SJSA1 (cell line): ENCODE measurements at places on chromosomes 13 and 19. TPM values are rescaled to one million over a fixed set of nuclear protein-coding genes. Genes with fewer than 3 reads are reported as not detected.

The FPR2 gene
- total RNA-seq: not detected in 2 replicates

The PSG6 gene
- not detected in 2 replicates for total RNA-seq

The ATP4A gene
- total RNA-seq: not detected in 2 replicates

The IQCN gene
- total RNA-seq: 0.13 and 0.22 TPM in 2 replicates

The EPSTI1 gene
- 10.2 and 21.3 TPM in 2 replicates for total RNA-seq

The ITGBL1 gene
- 63.3 and 100 TPM in 2 replicates for total RNA-seq

The SAMD1 gene
- 64.1 and 130 TPM in 2 replicates for total RNA-seq

DNA sequence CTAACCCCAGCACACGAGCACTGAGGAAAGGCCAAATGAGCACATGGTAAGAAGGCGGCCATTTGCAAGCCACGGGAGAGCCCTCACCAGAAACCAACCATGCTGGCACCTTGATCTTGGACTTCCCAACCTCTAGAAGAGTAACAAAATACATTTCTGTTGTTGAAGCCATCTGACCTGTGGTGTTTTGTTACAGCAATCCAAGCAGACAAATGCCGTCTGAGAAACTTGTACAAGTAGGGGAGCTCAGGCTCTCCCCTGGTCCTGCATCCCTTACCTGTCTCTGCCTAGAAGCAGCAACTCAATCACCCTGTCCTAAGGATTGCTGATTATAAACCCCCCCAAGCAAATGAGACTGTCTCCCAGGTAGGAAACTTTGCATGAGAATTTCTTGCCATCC lies 255.0 kb upstream of the MAB21L1 start:
- no peak overlapping the region for H3K4me3 ChIP-seq
- H3K36me3 ChIP-seq: no peaks in the 10 kb centered on the region
- H3K27ac ChIP-seq: no peak overlapping the region
- no peaks in the 10 kb centered on the region for H3K27me3 ChIP-seq
- no peaks in the 10 kb centered on the region for H3K4me1 ChIP-seq
- no peak for DNase-seq

- peaks cover 24% of the 10 kb centered on the region for H3K4me1 ChIP-seq
- H3K27ac ChIP-seq: no peak overlapping the region
- no peaks in the 10 kb centered on the region for H3K36me3 ChIP-seq
- H3K4me3 ChIP-seq: no peak overlapping the region
- no peaks in the 10 kb centered on the region for H3K27me3 ChIP-seq
Observed at GRCh38 chr13:28528848-28529247, 33.9 kb upstream of the FLT1 start.

DNA sequence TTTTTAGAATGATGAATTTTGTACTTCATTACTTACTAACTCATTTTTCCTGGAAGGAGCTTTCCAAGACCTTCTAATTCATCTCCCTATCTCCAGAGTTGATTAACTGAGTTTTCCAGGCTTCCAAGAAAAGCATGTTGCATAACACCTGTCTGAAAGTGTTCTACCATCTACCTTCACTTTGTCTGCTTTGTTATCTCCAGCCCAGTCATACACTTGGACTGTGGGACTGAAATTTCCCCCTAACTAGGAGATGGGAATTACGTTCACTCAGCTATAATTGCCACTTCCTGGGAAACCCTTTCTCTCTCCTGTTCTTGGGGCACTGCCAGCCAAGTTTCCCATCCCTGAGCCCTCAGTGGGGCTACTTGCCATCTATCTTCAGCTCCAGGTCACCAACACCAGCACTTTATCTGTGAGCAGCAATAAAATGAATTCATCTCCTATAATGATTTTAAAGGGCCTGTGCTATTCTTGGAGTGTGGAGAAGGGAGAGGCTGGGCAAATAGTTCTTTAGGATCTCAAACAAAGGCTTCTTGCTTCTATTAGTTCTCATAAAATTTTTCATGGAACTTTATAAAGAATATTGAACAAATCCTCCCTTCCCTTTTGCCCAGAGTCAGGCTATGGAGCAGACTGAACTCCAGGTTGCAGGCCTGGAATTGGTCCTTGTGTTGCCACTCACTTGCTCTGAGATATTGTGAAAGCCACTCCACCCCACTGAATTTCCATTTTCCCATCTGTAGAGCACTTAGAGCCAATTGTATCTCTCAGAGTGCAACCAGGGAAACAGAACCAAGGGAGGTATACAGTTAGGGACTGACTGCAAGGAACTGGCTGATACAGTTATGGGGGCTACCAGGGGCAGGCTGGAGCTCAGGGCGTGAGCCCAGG lies 17.8 kb upstream of the ATP12A start:
- no peaks in the 10 kb centered on the region for H3K4me1 ChIP-seq
- H3K36me3 ChIP-seq: no peaks in the 10 kb centered on the region
- H3K27ac ChIP-seq: no peak overlapping the region
- no peak overlapping the region for H3K4me3 ChIP-seq
- DNase-seq: no peak

GRCh38 chr13:34294483-34295129 lies 476.7 kb downstream of the RFC3 start:
- H3K27me3 ChIP-seq: no peaks in the 10 kb centered on the region
- H3K4me3 ChIP-seq: no peak overlapping the region
- H3K27ac ChIP-seq: no peak overlapping the region
- H3K36me3 ChIP-seq: no peaks in the 10 kb centered on the region

DNA sequence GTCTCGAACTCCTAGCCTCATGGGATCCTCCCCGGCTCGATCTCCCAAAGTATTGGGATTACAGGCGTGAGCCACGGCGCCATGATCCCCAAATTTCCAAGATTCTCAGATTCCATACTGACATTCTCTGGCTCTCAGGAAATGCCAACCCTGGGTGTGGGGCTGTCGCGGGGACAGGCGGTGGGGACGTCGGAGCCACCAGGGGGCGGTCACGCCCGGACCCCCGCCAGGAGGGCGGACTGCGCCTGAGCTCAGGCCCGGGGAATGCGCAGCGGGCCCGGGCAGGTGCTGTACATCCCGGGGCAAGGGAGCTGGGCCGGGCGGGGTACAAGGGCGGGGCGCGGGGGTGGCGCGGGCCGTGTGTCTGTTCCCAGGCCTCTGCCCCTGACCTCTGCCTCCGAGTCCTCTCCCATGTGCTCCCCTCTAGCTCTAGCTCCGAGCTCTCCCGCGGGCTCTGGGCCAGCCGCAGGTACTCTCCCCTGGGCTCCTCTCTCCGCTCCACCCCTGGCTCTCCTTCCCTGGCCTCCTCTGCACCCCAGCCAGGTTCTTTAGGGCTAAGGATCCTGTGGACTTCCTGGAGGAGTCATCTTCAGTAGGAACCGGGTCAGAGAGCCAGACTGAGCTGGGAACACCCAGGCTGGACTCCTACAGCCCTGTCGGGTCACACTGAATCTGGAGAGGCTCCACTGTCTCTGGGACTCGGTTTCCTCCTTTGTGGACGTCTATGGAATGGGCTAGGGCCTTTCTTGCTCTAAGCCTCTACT lies 2.4 kb downstream of the PPP1R13L start:
- H3K4me3 ChIP-seq: no peak overlapping the region
- no peaks in the 10 kb centered on the region for H3K27me3 ChIP-seq
- H3K36me3 ChIP-seq: peaks cover 2% of the 10 kb centered on the region; the same call in 1 of the 2 replicates
- peaks cover 27% of the 10 kb centered on the region for H3K4me1 ChIP-seq

DNA sequence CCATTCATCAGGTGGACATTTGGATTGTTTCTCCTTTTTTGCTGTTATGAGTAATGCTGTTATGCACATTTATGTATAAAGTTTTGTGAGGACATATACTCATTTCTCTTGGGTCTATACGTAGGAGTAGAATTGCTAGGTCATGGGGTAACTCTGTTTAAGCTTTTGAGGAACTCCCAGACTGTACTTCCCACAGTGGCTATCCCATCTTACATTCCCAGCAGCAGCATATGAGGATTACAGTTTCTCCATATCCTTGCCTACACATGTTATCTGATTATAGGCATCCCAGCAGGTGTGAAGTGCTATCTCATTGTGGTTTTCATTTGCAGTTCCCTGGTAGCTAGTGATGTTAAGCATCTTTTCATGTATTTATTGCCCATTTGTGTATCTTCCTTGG lies 5.9 kb downstream of the ZSCAN22 start:
- H3K4me3 ChIP-seq: no peak overlapping the region
- H3K4me1 ChIP-seq: peaks cover 7% of the 10 kb centered on the region
- DNase-seq: no peak
- H3K36me3 ChIP-seq: peaks cover 18% of the 10 kb centered on the region

GRCh38 chr19:16457195-16457953 lies 14.4 kb downstream of the EPS15L1 start:
- H3K4me3 ChIP-seq: no peak overlapping the region

GRCh38 chr13:101838323-101838722 lies 385.8 kb downstream of the ITGBL1 start:
- no peak overlapping the region for H3K4me3 ChIP-seq
- DNase-seq: no peak
- no peak overlapping the region for H3K27ac ChIP-seq
- no peaks in the 10 kb centered on the region for H3K4me1 ChIP-seq
- H3K36me3 ChIP-seq: no peaks in the 10 kb centered on the region
- 0 out of 2 replicates have a peak, but pooled peaks cover 8% of the 10 kb centered on the region for H3K27me3 ChIP-seq

- H3K4me3 ChIP-seq: peak overlapping the region; percentile 36
- peaks cover 30% of the 10 kb centered on the region for H3K36me3 ChIP-seq
- H3K4me1 ChIP-seq: peaks cover 40% of the 10 kb centered on the region
- no peaks in the 10 kb centered on the region for H3K27me3 ChIP-seq
Observed at GRCh38 chr19:17079710-17080439, 4.3 kb downstream of the MYO9B start.

GRCh38 chr13:24675806-24676570 lies 4.2 kb upstream of the ATP12A start:
- no peak overlapping the region for H3K27ac ChIP-seq
- no peak overlapping the region for H3K4me3 ChIP-seq
- no peak for DNase-seq

DNA sequence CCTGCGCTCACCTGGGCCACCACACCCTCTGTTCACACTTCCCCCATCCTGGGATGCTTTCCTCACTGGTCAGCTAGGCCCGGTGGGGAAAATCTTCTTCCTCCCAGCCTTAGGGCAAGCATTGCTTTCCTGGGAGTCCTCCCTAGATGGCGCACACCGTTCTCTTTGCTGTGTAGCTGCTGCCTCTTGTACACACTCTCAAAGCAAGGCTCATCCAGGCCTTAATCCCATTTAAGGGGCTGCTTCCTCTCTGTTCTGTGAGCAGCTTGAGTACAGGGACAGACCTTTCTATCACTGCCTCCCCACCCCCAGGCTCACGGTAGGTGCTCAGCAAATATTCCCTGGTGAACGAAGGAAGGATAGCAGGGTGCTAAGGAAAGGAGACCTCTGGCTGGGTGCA lies 11.1 kb downstream of the SLC7A10 start:
- no peaks in the 10 kb centered on the region for H3K4me1 ChIP-seq
- no peak for DNase-seq
- H3K36me3 ChIP-seq: no peaks in the 10 kb centered on the region

- no peak overlapping the region for H3K27ac ChIP-seq
- no peak overlapping the region for H3K4me3 ChIP-seq
- DNase-seq: no peak
- no peaks in the 10 kb centered on the region for H3K36me3 ChIP-seq
Observed at GRCh38 chr13:50459658-50460057, 383.8 kb downstream of the DLEU7 start.

GRCh38 chr19:10552510-10553053 lies 8.9 kb downstream of the ATG4D start:
- H3K27ac ChIP-seq: no peak overlapping the region
- no peaks in the 10 kb centered on the region for H3K27me3 ChIP-seq
- H3K4me1 ChIP-seq: no peaks in the 10 kb centered on the region

GRCh38 chr19:48415395-48415794 lies 21.9 kb downstream of the GRIN2D start:
- no peak overlapping the region for H3K27ac ChIP-seq
- H3K4me1 ChIP-seq: peaks cover 3% of the 10 kb centered on the region; the same call in 1 of the 2 replicates
- H3K4me3 ChIP-seq: no peak overlapping the region
- no peak for DNase-seq
- no peaks in the 10 kb centered on the region for H3K36me3 ChIP-seq

DNA sequence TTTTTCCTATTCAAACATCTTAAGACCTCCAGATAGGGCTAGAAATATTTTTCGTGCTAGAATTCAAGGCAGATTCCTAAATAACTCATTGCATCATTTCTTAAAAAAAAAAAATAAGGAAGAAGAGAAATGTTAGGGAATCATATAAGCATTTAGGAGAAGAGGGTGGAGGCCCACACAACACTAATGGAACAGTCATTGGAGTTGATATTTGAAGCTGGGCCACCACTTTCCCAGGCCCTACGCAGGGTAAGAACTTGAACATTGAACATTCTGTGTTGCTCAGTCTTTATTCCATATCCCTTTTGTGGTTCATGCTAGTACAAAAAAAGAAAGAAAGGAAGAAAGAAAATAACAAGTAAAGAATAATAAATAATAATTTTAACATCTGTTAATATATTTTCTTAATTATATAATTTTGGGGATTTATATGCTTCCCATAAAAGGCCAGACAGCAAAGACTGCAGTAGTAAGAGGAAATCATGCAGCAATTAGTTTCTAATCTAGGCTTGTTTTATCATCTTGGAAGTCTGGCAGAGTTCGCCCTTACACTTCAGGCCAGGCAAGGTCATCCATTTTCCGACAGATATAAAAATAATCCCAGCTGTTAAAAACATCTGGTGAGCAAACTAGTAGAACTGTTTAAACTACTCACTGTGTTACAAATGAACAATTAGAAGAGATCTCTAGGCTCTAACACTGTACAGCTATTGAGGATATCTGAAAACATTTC lies 127.7 kb downstream of the FRY start:
- no peak overlapping the region for H3K27ac ChIP-seq
- no peaks in the 10 kb centered on the region for H3K27me3 ChIP-seq
- no peak overlapping the region for H3K4me3 ChIP-seq
- H3K4me1 ChIP-seq: peaks cover 20% of the 10 kb centered on the region
- DNase-seq: no peak

- no peaks in the 10 kb centered on the region for H3K4me1 ChIP-seq
- H3K27ac ChIP-seq: no peak overlapping the region
- DNase-seq: no peak
- no peak overlapping the region for H3K4me3 ChIP-seq
- no peaks in the 10 kb centered on the region for H3K36me3 ChIP-seq
Observed at GRCh38 chr19:41813911-41814310, 17.5 kb downstream of the CEACAM3 start.

- DNase-seq: peak; percentile 44
- H3K36me3 ChIP-seq: no peaks in the 10 kb centered on the region
- H3K4me1 ChIP-seq: peaks cover under 1% of the 10 kb centered on the region; the same call in 1 of the 2 replicates
- no peaks in the 10 kb centered on the region for H3K27me3 ChIP-seq
- no peak overlapping the region for H3K4me3 ChIP-seq
Observed at GRCh38 chr19:55467236-55468053, 2.9 kb upstream of the C19orf85 start.

DNA sequence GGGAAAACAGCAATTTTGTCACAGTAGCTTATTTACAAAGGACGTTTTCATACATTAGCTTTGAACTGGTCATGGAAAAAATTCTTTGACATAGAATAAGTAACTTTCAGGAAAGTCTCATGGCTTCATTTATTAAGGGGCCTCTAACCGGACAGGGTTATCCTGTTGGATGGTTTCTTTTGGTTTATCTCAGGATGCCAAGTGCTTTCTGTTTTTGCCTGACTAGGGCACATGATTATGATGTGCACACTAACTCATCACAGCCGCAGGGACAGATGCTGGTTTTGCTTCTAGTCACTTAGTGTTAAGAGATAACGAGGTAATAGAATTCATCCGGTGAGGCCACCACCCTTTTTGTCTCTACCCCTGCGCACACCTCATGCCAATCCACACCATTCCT lies 53.0 kb downstream of the TGDS start:
- DNase-seq: no peak
- 0 out of 2 replicates have a peak, but pooled peaks cover 5% of the 10 kb centered on the region for H3K27me3 ChIP-seq
- no peak overlapping the region for H3K4me3 ChIP-seq
- no peaks in the 10 kb centered on the region for H3K4me1 ChIP-seq
- H3K36me3 ChIP-seq: no peaks in the 10 kb centered on the region
- no peak overlapping the region for H3K27ac ChIP-seq

GRCh38 chr19:41876847-41877832 lies at the start of gene CD79A:
CD79A (plus strand) TSS chr19:41877279; CDS start chr19:41877305, 26 bp downstream.
- H3K27ac ChIP-seq: no peak within 1 kb of the TSS
- H3K36me3 ChIP-seq: peaks cover 15% of the 10 kb centered on the region
- no peak for DNase-seq

GRCh38 chr19:39850892-39851291 lies 4.7 kb upstream of the FBL start:
- H3K4me3 ChIP-seq: no peak overlapping the region
- no peaks in the 10 kb centered on the region for H3K36me3 ChIP-seq
- H3K27ac ChIP-seq: no peak overlapping the region
- peaks cover 7% of the 10 kb centered on the region; the same call in 1 of the 2 replicates for H3K27me3 ChIP-seq
